ENCODE measurements at places on chromosomes 11 and 22.

DNA sequence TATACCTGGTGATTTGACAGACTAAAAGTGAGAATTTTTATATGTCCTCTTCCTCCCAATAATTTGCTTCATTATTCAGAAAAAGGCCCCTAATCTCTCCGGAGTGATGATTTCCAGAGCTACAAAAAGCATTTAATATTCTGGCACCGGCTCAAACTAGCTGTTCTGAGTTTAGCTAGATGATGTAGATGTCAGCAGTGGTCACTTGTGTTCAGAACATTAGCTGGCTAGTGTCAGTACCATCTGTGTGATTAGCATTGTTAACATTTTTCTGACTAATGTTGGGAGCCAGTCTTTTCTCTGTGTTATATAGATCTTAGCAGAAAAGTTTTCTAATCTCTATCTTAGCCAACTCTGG is 68.7 kb upstream of the RRM1 start:
- no peak for DNase-seq

- DNase-seq, result peak; percentile 7
Observed at GRCh38 chr11:33552756-33553155, 147.9 kb downstream of the C11orf91 start.

DNA sequence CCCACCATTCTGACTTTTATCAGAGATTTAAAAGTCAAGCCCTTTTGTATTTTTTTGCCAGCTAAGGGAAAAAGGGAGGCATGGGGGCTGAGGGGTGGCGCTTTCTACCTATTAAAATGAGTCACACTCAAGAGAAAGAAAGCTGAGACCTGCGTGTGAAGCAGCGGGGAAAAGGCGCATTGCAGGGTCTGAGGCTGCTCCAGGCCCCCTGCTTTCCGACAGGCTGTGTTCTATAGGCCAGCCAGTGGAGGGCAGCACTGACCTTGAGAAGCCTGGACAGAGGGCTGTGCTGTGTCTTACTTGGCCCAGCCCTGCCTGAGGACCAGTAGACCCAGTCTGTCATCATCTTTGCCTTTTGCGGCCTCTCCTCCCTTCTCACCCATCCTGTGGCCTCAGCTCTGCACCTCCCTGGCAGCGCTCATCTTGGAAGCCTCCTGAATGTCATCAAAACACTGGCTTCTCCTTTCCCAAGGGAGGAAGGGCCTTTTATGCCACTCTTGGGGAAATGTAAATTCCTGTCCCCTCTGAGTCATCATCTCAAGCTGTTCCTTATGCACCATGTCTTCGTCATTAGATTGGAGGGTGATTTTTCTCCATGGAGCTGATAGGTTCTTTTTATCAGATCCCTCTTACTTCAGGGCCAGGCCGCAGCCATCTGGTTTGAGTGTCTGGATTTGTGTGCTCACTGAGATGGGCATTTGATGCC is 12.6 kb upstream of the MAPK8IP1 start:
- DNase-seq, result peak; percentile 86

- DNase-seq, result no peak
Observed at GRCh38 chr22:26483043-26483438, 542 bp downstream of the HPS4 start.

DNA sequence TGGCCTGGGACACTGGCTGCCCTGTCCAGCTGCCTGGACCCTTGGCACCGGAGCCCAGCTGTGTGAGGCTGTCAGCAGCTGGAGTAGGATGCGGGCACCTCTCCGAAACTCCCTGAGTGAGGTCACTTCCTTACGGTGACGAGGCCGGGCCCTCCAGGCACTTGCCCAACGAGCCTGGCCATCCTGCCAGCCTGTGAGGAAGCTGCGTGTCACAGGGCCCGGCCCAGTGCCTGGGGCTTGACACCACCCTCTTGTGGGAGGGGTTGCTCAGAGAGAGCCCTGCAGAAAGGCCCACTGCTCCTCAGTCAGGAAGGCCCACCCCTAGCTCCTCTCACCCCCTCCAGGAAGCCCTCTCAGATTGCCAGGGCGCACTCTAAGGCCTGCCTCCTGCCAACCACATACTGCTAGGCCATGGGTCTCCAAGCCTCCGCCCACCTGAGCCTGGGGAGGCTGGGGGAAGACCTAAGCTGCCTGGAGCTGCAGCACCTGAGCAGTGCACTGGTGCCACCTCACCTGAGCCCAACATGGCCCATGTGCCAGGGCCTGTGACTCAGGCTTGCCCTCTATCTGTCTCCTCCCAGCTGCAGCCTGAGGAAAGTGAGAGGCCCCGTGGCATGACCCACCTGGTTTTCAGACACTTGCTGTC is 4.3 kb upstream of the PHLDA2 start:
- DNase-seq, result peak; percentile 80

- no peak for DNase-seq
Observed at GRCh38 chr11:11407763-11408084, 54.7 kb upstream of the CSNK2A3 start.

DNA sequence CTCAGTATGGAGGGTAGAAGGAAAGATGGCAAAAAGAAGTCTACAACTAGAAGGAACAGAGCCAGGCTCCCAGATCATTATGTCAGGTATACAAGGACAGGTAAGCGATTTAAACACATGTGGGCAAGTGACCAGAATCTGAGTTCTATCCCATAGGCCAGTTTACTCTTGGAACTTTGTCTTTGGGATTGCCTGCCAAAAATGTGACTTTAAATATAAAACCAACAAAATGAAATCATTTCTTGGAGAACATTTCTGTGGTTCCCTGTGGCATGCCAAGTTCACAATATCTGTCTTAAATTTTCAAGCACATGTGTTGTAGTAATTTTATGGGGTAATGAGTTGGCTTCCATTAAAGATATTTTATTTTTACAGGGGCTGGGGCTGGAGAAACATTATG is 141.0 kb downstream of the SLC17A6 start:
- DNase-seq, result no peak

DNA sequence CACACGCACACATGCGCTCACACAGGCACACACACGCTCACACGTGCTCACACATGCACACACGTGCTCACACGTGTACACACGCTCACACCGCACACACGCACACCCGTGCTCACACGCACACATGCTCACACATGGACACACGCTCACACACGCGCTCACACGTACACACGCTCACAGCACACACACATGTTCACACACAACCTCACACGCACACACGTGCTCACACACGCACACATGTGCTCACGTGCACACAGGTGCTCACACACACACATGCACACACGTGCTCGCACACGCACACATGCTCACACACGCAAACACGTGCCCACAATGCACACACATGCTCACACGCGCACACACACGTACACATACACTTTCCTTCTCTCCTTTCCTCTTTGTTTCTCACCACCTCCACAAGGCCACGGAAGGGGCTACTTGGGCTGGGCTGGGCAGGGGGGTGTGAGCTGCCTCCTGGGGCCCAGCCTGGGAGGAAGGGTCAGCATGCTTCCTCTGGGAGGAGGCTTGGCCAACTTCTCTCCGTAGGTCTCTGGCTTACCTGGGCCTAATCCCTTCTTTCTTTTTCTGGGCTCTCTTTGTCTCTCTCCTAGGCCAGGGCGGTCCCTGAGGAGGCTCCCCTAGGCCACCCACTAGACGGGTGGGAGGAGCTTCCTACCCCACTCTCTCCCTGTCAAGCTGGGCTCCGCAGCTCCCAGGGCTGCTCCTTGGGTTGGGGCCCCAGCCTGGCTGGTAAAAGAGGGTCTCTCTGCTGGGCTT is 34.5 kb upstream of the PARVG start:
- no peak for DNase-seq

DNA sequence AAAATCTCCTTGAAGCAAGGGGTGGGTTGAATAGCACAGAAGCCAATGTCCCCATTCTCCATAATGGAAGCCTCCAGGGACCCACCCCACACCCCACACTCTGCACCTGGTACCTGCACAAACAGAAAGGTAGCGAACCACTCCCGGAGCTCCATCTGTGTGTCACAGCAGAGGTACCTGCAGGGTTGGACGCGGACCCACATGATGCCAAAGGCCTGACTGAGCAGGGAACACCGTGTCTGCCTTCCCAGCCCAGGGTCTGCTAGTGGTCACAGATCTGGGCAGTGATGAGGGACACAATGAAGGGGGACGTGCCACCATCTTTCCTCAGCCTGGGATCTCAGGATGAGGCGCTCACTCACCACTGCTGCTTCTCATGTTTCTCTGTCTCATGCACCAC is 13.1 kb upstream of the PDE2A start:
- DNase-seq, result no peak

DNA sequence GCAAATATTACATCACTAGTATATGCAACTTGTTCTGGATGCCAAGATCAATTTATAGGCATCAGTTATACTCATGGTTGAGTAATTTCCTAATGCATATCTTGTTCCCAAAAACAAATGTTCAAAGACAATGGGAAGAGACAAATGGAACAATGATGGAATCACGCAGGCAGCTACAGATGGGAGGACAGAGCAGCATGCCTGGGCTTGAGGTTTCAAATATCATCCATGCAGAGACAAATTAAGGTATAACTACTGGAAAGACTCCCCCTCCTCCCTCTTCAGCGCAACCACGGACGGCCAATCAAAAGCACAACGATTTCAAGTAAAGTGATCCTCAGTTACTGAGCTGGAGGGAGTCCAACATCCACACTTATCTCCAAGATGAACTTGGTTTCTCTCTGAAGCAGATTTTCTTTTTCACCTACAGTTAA is 106.8 kb downstream of the CCDC83 start:
- no peak for DNase-seq

GRCh38 chr11:59010708-59011107 is 71.4 kb downstream of the GLYATL1 start:
- no peak for DNase-seq

- no peak for DNase-seq
Observed at GRCh38 chr11:112644410-112645131, 316.6 kb upstream of the NCAM1 start.

GRCh38 chr11:123469089-123469488 is 39.0 kb downstream of the GRAMD1B start:
- DNase-seq, result no peak

GRCh38 chr11:12679471-12679870 is 5.2 kb downstream of the TEAD1 start:
- DNase-seq, result no peak

DNA sequence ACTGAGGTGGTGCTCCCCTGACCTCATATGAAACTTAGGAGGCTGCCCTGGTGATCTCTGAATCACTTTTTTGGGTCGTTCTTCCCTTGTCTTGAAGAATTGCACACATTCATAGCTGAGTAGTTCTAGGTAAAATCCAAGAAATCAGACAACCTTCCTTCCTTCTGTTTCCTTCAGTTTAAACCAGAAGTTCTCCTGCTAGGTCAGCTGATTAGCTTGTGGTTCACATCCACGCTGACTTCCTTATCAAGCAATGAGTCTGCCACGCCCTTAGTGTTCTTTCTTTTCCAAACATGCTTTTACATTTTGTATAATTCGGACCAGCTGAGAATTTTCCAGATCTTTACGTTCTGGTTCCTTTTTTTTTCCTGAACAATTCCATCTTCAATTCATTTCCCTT is 892.8 kb downstream of the NTM start:
- DNase-seq, result no peak

Measured in HCEC 1CT (cell line).